Calu3 (cell line): ENCODE measurements at places on chromosomes 7 and 10. TPM values are rescaled to one million over a fixed set of nuclear protein-coding genes. Genes with fewer than 3 reads are reported as not detected.

DNA sequence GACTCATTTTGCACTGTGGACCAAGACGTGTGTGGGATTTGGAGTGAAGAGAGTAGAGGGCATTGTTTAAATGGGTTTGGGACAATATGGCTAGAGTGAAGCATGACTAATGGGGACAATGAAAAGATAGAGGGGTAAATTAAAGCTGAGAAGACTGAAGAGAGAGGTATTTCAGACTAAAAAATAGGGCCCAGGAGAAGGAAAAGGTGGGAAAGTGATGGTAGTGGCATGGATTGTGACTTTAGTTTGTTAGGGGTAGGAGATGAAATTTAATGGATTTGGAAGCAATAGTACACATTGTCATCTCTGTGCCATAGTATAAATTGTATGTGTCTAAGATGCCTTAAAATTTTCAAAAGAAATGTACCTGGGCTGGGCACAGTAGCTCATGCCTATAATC lies 18.2 kb downstream of the CDK1 start:
- DNase-seq = no peak

DNA sequence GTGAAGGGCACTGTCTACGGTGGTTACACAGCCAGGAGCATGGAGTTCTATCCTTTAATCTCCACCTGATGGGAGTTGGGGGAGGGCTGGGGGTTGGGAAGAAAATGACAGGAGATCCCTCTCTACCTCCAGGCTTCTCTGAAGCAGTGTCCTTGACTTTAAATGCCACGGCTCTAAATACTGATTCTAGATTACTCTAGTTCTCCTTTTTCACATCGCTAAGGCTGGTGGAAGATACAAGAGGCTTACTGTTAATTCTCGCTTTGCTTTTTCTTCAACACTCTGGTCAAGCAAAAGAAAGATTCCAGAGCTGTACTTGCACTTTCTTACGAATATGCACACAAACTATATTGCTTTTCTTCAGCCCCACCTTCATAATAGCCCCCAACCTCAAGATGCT lies 30.5 kb downstream of the ARL3 start:
- no peak for DNase-seq

DNA sequence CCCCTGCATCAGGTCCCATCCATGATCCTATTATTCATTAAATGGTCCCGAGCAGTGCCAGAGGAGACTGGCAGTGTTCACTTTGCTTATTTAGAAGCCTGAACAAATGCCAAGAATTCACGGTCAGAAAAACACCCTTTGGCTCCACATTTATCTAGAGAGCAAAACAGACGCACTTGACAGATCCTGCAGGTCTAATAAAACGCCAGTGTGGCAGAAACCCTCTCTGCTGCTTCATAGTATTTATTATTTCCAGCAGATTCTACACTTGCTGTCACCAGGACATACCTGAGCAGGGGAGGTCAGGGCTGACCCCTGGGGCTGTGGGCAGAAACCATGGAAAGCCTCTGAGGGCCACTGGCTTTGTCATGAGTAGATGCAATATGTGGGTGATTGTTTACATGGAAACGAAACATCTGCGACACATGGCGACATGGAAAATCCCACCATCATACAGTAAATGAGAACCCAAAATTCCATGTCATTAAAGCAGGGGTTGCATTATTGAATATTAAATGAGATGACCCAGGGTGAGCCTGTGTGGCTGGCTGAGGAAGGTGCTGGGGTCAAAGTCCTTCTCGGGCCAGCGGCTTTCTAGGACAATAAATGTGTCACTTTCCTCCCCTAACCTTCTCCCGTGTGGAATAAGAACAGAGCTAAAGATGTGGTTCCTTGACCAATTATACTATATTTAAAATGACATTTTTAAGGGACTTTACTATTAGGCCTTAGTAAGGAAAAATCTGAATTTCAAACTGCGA lies 205.9 kb upstream of the SVIL start:
- DNase-seq = no peak

DNA sequence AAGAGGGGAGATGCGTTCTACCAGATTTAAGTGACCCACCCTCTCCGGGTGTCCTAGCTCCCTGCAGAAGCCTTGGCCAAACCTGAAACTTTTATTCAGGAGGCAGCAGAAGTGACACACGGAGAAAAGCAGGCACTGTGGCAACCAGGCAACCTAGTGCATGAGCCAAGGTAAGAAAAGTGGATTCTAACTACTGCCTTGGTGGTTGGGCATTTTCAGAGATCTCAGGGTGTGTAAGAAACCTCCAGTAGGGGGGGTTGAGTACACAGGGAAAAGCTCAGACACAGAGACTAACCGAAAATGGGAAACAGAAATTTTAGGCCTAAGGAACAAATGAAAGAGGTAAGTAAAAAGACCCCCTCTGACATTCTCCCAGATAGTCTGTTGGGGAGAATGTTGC lies 645.7 kb downstream of the ANKRD7 start:
- peak; percentile 18 for DNase-seq

DNA sequence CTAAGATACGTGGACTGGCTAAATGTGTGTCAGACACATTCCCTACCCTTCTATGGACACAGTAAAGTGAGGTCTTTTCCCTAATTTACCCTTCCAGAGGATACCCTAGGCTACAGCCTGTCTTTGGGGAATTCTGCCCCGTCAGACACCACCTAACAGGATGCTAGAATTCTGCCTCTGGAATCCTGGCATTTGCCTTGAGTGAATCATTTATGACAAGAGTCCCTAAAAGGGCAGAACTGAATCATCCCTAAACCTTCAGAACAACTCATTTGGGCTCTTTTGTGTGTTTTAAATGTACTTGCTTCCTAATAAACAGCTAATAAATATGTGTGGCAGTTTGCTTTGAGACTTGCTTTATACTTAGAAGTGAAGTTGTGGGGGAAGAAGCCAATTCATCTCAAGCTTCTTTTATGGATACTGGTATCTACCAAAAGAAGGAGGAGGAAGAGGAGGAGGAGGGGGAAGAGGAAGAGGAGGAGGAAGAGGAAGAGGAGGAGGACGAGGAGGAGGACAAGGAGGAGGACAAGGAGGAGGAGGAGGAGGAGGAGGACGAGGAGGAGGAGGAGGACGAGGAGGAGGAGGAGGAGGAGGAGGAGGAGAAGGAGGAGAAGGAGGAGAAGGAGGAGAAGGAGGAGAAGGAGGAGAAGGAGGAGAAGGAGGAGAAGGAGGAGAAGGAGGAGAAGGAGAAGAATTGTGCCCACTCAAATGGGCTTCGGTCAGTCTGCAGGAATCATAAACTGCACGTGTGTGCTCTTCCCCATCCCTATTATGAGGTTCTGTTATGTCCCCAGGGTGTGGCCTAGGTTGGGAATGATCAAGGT lies 27.1 kb downstream of the PARP12 start:
- no peak for DNase-seq

- no peak for DNase-seq
These were observed 138.2 kb downstream of the PLCE1 start for GRCh38 chr10:94131885-94132284.

GRCh38 chr7:50709151-50709550 lies 73.5 kb downstream of the GRB10 start:
- no peak for DNase-seq

Gene EPHB6
- 3.0 and 3.1 TPM in 2 replicates for total RNA-seq

GRCh38 chr10:55426138-55426537 lies 625.1 kb upstream of the PCDH15 start:
- DNase-seq = no peak

DNA sequence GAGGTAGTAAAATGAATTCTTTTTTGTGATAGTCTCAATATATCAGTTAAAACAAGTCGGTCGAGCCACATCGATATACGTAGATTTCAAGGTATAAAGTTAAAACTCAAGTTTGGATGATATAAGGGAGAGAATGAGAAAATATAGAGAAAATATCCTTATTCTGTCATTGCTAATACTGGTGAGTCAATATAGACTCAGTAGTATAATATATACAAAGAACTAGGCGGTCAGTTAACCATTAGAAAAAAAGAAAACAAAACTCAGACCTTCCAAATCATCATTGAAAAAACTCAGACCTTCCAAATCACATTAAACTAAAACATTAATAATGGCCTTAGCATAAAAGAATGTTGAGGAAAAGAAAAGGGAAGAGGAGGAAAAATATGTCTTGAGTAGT lies 817.1 kb upstream of the IGFBP3 start:
- no peak for DNase-seq

DNA sequence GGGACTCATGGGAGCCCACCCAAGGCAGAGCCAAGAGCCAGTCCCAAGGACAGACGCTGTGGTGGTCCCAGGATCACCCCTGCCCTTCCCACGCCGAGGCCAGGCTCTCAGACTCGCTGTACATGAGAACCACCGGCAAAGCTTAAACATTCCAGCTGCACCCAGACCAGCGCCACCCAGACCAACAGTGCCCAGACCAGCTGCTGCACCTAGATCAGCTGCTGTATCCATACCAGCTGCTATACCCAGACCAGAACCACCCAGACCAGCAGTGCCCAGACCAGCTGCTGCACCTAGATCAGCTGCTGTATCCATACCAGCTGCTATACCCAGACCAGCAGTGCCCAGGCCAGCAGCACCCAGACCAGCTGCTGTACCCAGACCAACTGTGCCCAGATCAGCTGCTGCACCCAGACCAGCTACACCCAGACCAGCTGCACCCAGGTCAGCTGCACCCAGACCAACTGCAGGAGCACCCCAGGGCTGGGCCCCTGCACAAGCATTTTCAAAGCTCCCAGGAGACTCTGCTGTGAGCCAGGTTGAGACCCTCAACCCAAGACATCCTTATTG lies 47.9 kb upstream of the CNPY1 start:
- no peak for DNase-seq

DNA sequence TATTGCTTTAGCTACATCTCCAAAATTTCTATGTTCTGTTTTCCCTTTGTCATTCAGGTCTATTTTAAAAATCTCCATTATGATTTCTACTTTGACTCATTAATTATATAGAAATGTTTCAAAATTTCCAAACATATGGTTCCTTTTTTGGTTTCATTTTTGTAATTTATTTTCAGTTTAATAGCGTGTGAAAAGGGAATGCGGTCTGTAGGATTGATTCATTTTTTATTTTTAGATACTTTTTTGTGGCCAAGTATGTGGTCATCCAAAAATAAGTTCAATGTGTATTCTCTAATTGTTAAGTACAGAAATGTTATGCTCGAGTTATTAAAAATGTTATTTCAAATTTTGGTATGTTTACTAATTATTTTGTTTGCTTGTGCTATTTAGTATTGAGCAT lies 72.5 kb upstream of the ANKRD1 start:
- DNase-seq = no peak

DNA sequence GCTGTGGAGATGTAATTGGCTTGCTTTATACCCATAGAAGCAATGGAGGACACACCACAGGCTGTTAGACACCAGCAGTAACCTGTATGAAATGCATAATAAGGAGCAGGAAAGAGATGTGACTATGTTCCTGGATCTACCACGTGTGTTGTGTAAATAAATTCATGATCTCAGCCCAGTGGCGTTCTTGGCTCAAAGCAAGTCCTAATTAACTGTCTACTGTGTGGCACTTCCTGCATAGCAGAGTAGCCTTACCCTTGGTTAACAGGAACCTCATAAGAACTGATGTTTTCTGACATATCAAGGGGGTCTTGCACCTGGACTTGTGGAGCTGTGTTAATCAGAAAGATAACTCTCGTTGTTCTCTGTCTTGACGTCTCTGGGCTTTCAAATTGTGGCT lies 25.7 kb upstream of the FAM180A start:
- no peak for DNase-seq

GRCh38 chr7:91628742-91629141 lies 251.8 kb downstream of the MTERF1 start:
- DNase-seq = no peak

Gene ATG9B
- 7.9 and 17.7 TPM in 2 replicates for total RNA-seq

DNA sequence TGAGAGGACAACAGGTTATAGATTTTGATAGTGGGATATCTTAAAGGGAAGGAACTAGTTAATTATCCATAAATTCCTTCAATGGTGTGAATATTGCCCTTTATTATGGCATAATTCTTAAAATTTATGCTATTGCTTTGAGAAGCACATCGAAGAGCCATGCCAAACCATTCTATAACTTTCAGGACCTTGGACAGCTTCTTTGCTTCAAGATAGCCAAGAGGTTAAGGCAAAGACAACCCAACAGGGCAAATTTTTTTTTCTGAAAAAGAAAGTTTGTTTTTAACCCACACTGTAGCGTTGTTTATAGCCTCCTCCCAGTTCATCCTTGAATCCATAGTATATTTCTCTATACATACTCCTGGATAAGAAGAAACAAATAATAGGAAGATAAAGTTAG lies 103.2 kb downstream of the NRG3 start:
- DNase-seq = no peak

Gene NKX2-3
- total RNA-seq = not detected in 2 replicates

DNA sequence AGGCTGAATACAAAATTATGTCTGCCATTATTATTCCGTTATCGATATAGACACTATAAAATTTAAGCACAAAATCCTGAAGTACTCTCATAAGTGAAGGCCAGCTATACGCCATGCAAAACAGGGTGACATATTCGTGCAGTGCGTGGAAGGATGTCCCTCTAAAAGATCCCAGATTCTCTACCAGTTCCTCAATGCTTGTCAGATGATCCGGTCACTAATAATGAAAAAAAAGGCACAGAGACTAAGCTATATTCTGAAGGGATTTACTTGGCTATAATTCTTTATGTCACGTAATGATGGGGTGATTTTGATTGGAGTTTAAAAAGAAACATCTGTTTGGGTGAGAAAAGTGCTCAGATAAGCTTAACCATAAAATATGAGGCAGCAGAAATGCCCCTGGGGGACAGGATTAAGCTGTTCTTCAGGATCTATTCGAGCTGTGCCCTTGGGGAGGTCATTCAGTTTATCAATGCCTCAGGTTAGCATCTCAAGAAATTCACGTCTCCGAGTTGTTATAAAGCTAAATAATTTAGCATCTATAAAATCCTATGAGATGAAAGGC lies 229.7 kb upstream of the PITRM1 start:
- DNase-seq = no peak

Gene LIPF
- not detected in 2 replicates for total RNA-seq

GRCh38 chr7:107725138-107725740 lies 18.7 kb upstream of the CBLL1 start:
- peak; percentile 44 for DNase-seq

DNA sequence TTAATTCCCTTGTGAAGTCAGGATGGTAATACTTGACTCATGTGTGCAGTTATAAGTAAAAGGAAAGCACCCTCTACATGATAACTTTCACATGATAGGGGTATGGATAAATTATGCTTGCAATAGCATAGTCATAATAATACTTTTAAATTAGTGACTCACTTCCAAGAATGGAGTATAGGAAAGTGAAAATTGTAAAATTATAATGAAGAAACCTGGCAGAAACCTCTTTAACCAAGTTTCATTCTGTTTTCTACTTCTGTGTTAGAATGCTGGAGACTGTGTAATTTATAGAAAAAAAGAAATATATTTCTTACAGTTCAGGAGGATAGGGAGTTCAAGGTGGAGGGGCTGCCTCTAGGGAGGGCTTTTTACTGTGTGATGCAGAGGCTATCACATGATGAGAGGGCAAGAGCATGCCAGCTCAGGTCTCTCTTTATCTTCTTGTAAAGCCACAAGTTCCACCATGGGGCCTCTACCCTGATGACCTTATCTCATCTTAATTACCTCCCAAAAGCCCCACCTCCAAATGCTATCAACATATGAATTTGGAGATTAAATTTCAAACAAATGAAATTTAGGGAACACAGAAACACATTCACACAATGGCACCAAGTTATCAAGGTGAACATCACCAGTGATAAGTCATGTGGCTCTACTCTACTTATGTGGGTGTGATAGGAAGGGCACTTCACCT lies 43.2 kb downstream of the HDAC9 start:
- DNase-seq = no peak

Gene LIPM
- total RNA-seq = not detected in 2 replicates

Gene CNTNAP2
- total RNA-seq = 0.29 and 1.1 TPM in 2 replicates

- DNase-seq = no peak
These were observed 36.8 kb downstream of the NACAD start for GRCh38 chr7:45052011-45052410.

Gene ZNF239
- 10.8 and 10.9 TPM in 2 replicates for total RNA-seq

Gene FRG2B
- total RNA-seq = not detected in 2 replicates

GRCh38 chr7:36119005-36119706 lies 33.9 kb upstream of the EEPD1 start:
- peak; percentile 71 for DNase-seq
